ENCODE measurements at places on chromosomes 7 and 10.

GRCh38 chr10:113290137-113290536, 262.7 kb upstream of the HABP2 start:
- DNase-seq = no peak

- no peak for DNase-seq
These were observed 1.7 kb upstream of the CXCL12 start for GRCh38 chr10:44386546-44387052.

GRCh38 chr10:129792141-129792540, 171.9 kb downstream of the EBF3 start:
- no peak for DNase-seq

DNA sequence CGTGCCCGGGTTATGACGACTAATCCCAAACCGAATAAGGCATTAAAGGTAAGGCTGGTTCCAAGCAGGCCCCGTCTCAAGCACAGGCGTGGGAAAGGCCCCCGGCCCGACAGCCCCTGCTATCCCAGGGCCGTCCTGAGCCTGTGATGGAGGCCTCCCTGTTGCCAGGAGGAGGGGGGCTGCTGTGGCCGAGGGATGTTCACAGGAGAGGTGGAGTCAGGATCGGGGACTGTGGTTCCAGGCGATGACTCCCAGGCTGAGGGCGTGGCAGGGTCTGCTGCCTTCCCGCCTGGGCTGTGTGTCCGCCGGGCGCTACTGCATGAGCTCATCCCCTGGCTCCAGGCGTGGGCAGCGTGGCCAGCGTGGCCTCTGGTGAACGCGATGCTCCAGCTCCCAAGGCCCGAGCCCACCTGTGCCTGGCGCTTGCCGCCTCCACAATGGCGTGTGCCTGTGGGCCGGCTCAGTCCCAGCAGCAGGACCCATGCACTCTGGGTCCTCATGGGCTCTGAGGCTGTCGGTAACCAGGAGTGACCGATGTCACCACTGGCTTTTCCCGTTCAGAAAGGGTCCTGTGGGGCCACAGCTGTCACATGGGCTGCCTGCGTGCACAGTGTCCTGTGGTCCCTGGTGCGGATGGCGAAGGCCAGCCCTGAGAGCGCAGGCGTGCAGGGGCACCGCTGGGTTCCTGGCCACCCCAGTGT, 8.8 kb downstream of the MAFK start:
- no peak for DNase-seq

GRCh38 chr7:30584415-30584814, 10.3 kb upstream of the GARS1 start:
- DNase-seq = no peak

DNA sequence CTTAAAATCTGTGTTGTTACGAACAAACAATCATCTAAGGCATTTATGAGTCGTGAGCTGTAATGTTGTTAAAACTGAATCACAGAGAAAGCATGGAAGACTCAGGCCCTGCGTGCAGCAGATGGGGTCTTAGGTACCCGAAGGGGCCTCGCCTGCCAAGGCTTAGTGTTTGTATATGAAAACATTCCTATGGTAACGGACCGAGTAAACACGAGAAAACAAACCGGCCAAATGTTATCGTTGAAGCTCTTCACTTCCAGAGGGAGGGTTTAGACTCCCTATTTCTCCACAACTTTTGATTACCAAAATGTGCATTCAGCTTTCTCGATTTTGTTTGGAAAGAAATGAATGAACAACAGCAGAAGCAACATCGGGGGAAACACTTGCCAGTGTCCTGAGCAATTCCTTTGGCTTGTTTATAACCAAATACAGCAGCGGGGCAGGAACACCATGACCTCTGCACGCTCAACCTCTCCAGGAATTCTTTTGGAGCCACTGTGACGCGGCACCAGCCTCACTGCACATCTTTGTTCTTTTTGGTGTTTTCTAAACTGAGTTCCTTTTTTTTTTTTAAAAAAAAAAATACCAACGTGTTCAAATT, 121.6 kb upstream of the KLF6 start:
- no peak for DNase-seq

DNA sequence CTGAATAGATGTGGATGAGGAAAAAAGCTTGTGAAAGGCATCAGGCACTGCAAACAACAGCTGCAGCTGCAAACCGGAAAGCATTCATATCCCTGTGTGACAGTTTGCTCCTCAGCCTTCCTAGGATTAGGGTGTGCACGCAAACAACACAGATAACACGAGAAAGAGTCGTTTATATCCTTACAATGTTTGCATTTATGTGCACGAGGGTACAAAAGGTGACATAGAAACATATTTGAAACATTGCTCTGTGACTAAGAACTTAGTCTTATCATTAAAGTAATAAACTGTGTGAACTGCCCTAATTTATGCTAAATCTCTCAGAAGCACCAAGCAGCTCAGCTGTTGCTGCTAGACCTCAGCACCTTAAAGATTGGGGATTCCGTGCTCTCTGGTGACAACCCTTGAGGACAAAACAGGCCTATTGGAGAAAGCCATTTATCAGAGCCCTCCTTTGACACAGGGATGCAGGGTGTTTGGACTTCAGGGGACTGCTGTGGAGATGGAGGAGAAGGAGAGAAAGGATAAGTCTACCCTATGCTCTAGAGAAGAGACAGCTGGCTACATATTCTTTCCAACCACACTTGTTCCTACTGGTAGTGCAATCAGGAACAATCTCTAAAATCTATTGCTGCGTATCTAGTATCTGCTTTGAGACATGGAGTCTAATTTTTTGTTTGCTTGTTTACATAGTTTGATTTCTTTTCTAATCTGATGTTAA, 176.2 kb downstream of the GNAT3 start:
- DNase-seq = no peak

- DNase-seq = no peak
These were observed 202.6 kb downstream of the MDFIC start for GRCh38 chr7:115124409-115124939.

DNA sequence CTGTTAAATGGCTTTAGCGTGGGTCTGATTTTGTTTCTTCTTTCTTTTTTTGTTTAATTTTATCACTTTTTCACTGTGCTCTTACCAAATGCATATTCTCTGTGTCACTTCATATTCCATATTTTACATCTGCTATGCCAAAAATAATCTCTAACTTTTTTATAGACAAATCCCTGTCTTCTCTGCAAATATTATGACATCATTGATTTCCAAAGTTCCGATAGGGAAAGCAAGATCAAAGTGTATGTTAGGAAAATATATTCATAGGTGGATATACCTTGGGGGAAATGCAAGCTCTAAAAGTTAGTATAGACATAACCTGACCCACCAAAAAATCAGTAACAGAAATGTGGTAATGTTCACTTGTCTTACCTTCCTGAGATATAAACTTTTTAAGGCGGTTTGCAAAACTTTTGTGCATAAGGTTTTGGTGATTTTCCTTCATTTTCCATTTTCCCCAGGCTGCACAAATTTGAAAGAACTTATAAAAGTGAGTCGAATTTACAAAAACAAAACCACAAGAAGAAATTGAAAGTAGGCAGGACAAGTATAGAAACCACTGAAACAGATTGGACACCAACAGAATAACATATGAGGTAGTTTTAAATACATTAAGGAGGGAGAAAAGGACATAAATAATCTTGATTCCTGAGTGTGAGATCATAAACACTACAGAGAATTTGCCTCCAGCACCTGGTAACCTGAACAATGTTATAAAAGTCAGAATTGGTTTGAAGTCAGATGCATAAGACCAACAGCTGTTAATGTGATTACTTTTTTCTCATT, 63.1 kb upstream of the TFEC start:
- DNase-seq = no peak

DNA sequence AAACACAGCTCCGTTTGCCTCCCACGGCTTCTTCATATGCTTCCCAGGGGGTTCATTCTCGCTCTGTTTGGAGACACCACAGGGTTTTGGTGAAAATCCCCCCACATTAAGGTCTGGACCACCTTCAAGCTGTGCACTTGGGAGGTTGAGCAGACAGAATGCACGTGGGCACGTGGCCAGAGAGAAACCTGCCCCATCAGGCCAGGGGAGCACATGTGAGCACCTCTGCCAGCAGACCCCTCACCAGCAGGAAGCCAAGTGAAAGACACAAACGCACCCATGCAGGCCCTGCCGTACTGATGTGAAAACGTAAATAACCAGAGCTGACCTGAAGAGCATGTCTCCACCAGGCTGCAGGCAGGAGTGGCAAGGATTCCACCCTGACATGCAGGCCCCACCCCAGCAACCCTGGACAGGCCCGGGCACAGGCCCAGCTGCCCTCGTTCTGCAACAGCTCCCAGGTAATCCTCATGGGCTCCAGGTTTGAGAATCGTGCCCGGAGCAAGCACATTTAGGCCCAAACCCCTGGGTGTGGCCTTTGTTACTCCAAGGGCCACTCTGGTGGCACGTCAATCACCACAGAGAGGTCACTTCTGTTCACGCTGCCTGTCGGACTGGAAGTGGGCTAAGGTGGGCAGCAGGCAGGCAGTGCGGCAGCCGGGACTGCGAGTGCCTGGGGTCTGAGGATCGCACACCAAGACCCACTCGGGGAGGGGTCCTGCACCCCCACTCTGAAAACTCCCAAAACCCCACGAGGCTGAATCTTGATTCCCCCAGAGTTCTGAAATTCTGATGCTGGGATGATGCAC, 184.4 kb downstream of the PTPRN2 start:
- DNase-seq = no peak

GRCh38 chr10:113907166-113907565, 52.7 kb downstream of the NHLRC2 start:
- no peak for DNase-seq

GRCh38 chr10:10788761-10789160, 228.9 kb upstream of the CELF2 start:
- no peak for DNase-seq

DNA sequence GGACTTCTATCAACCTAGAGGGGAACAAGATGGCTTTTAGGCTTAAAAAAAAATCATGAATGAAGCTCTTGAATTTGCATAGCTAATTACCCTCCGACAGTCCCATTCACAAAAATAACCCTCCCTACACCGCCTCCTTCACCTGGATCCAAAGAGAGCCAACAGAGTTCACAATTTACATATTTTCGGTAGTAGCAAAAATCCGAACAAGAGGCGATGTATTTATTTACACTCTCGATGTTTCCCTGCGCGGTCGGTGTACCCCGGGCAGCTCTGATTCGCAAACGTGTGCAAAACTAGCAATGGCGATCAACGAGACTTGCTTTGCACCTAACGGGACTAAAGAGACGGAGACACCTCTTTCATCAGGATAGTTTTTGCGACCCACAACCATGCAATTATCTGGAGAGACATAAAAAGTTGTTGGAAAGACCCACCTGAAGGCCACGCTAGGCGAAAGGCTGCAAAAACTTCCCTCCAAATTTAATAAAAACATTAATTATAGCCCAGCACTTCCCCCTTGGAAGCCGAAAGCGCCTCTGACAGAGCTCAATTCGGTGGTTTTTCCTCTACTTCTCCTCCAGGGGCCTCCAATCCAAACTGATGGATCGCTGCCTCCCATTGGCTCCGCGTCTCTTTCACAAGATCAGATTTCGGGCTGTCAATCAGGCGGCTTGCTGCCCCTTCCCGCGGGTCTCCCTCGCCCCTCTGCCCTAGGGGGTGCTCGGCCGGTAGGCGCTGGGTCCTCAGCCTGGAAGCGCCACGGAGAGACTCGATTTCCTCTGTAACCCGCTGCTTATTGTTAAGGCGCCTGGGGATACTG, at the start of gene ETV1:
ETV1 (minus strand) TSS at position 541 of the 823 bp plus-strand sequence. CDS start 614 bp downstream, outside the sequence.
- DNase-seq = no peak

DNA sequence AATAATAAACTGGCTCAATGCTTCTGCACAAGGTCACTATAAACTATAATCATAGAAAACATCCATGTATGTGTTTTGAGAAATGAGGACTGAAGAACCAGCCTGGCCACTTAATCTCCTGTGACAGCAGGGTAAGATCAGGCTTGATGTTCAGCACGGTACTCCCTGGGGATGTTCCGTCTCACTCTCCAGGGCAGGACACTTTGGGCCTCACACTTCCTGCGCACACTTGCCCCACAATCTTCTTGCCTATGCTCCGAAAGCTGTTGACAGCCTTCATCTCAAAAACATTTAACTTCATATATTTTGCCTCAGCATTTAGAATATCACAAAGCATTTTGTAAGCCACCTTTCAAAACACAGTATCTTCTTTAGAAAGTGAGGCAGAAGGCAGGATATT, 92.7 kb downstream of the PARD3 start:
- no peak for DNase-seq

GRCh38 chr7:39341083-39341482, 225.1 kb upstream of the YAE1 start:
- DNase-seq = no peak

GRCh38 chr10:78229489-78229888, 195.8 kb downstream of the RPS24 start:
- DNase-seq = no peak

DNA sequence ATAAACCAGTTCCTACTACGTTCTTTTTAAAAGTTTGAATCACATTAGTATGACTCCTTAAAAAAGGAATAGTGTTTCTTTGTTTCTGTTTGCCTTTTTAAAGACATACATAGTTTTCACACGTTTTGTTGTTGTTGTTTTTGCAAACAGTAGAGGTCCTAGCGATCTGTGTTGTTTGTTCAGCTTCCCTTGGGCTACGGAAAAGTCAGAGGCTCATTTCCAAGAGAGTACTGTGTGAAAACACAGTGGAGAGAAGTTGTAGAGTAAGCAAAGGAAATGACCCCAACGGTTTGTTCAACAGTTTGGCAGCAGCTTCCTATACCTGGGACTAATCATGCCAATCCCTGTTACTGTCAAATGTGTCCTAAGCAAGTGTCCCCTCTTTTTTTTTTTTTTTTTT, 87.1 kb upstream of the STEAP1 start:
- no peak for DNase-seq

DNA sequence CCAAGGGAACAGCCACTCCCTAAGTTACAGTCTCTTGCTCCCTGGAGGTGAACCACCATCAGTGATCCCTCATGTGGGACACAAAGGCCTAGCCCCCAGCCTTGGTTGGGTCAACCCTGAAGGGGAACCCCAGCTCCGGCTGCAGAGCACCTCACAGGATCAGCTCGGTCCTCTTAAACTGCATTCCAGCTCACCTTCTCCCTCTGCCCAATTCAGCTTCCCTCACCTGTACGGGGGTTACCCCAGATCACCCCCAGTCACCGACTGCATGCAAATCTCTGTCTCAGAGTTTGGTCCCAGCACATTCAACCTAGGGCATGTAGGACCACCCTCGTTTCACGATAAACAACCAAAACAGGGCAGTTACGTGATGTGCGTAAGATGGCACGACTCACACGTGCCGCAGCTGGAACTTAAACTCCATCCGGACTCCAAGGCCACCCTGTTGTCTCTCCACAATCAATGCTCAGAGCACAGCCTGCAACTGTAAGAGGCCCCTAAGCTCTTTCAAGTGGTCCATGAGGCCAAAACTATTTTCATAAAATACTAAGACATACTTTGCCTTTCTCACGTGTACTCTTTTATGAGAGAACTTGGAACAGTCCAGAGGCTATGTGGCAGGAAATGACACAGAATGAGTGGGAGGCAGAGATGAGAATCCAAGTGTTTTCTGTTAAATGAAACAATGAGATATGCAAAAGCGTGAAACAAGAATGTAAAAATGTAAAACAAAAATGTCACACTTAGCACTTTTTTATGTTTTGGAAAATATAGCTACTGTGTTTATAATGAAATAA, 285.2 kb downstream of the PTPRN2 start:
- no peak for DNase-seq

DNA sequence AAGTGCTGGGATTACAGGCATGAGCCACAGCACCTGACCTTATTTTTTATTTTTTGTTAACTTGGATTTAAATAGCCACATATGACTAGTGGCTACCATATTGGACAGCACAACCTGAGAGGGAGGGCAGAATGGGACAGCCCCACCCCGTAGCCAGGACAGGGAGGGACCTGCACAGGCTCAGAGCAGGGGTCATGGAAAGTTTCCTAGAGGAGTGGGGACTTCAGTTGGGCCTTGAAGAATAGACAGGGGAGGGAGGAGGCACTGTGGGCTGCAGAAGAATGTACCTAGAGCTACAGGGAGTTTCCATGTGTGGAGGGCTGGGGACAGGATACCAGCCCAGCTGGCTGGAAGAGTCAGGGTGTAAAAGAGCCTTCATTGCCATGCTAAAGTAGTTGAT, 8.8 kb downstream of the TRIM8 start:
- DNase-seq = no peak
